ENCODE measurements at places on chromosomes 16 and 17.

- DNase-seq = no peak
These were observed 2.7 kb downstream of the LDAF1 start for GRCh38 chr16:21161211-21161610.

- no peak for DNase-seq
These were observed 130.1 kb upstream of the COX10 start for GRCh38 chr17:13939222-13939621.

- DNase-seq = no peak
These were observed 45.1 kb upstream of the NOS2 start for GRCh38 chr17:27845264-27846041.

- no peak for DNase-seq
These were observed 29.5 kb upstream of the RPH3AL start for GRCh38 chr17:381941-382643.

GRCh38 chr16:648071-648780 lies 939 bp upstream of the WDR90 start:
- DNase-seq = peak; percentile 72

GRCh38 chr17:28953444-28954118 lies 2.3 kb upstream of the PHF12 start:
- peak; percentile 56 for DNase-seq

GRCh38 chr17:58337600-58338453 lies 9.2 kb upstream of the TSPOAP1 start:
- peak; percentile 96 for DNase-seq

DNA sequence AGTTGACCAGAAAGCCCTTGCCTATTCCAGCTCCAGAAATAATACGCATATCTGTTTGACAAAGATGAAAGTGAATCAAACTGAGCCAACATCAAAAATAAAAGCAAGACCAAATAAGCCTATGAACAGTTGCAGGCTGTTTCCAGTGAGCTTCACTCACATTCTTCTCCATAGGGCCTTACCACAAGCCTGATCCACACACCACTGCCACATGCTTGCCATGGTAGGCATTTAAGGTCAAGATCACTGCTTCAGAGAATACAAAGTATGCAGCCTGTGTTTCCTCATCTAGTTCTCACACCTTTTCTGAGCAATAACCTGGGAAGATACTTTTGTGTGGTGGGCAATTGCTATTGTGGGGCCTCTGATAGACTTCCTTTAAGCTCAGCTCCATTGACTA lies 1060.2 kb downstream of the CDH11 start:
- DNase-seq = no peak

GRCh38 chr17:52476638-52477313 lies 318.3 kb upstream of the CA10 start:
- no peak for DNase-seq

GRCh38 chr16:80029761-80030481 lies 429.4 kb upstream of the MAF start:
- DNase-seq = no peak

DNA sequence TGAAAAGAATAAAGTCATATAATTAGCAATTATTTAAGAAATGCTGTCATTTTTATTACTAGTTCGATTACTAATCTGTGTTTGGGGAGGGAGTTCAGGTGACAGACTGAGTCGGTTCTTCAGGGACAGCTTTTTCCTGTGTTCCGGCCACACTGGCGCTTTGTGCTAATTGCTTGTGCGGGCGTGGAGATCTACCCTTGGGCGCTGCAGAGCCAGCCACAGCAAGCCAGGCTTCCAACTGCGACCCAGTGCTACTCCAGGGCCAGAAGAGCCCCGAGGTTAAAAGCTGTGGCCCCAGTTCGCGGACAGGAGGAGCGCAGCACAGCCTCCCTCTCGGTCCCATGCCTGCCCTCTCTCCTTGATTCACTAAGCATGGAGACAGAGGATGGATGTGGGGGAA lies 6.5 kb upstream of the OR2C1 start:
- DNase-seq = no peak

- DNase-seq = no peak
These were observed 98.9 kb downstream of the ABCC6 start for GRCh38 chr16:16124438-16124837.

DNA sequence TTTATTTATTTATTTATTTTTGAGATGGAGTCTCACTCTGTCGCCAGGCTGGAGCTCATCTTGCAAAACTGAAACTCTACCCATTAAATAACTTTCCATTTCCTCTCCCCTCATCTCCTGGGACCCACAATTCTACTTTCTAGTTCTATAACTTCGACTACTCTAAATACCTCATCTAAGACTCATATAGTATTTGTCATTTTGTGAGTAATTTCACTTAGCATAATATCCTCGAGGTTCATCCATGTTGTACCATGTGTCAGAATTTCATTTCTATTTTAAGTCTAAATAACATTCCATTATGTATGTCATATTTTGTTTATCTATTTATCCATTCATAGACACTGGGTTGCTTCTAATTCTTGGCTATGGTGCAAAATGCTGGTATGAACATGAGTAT lies 5.1 kb upstream of the NT5M start:
- no peak for DNase-seq

GRCh38 chr16:89410794-89411309 lies 79.5 kb downstream of the ANKRD11 start:
- peak; percentile 28 for DNase-seq

DNA sequence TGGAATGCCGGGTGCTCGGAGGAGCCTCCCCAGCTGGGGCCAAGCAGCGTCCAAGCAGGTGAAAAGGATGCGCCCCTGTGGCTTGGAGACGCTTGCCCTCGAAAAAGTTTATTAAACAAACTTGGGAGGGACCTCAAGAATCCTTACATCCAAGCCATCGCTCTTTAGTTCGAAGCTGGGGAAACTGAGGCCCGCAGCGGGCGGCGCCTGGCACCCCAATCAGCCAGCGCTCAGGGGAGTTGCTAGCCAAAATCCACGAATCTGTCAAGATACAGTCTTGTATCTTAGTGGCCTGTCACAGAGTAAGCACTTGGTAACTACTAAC lies 553 bp upstream of the B9D1 start:
- DNase-seq = no peak

DNA sequence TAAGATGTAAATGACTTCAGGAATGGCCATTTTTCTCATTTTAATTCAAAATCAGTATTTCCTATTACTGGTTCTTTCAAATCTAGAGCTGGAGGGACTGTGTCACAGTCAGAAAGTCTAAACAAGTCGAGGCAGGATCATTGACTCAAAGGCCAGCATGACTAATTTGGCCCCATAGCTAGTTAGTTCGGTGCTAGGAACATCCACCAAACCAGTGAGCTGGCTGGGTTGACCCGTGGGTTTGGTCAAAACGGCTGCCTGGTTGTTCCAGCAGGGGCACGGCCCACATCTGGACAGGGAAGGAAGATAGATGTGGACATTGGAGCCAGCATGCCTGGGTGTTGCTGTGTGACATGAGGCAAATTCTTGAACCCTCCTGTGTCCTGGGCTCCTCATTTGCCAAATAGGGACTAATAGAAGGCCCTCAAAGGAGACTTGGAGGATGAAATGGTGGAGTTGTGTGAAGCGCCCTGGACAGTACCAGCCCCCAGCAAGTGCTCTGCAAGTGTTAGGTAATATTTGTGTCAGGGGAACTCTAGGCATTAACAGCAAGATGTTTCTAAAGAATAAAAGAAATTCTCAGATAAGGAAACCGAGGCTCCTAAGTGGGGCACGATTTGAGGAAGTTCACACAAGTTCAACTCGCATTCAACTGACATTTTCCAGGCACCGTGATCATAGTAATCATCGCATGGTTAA lies 46.2 kb downstream of the MEOX1 start:
- DNase-seq = no peak

DNA sequence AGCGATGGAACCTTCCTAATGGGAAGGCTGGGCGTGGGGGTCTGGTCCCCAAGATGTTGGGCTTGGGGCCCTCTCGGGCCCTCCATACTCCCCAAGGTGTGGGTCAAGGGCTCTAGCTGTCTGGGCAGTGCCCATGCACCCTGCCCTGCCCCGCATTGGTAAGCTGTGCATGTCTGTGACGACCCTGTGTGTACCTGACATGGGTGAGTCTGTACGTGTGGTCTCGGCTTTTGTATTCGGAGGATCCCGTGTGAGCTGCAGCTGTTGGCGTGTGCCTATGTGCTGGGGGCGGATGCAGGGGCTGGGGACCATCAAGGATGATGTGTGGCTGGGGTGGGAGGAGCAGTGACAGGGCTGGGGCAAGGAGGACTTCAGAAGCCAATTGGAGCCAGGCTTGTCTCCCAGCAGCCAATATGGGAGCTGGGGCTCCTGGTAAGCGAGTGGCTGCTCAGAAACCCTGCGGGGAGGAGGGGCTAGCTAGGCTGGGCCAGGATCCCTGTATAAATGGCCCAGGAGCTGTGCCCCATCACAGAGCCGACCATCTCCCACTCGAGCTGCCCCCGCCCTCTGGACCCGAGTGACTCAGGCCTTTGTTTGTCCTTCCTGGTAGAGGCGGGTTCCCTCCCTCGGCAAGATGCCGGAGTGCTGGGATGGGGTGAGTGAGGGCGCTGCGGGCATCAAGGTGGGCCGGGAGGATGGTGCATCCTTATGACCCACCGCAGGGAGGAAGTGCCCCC lies at the start of gene NDRG4:
Gene NDRG4, plus strand, starts transcription at position 529 of the 737 bp plus-strand sequence. Its CDS starts 106 bp downstream, at position 635.
- DNase-seq = peak; percentile 67

GRCh38 chr17:72432881-72433280 lies 312.1 kb downstream of the SOX9 start:
- no peak for DNase-seq

DNA sequence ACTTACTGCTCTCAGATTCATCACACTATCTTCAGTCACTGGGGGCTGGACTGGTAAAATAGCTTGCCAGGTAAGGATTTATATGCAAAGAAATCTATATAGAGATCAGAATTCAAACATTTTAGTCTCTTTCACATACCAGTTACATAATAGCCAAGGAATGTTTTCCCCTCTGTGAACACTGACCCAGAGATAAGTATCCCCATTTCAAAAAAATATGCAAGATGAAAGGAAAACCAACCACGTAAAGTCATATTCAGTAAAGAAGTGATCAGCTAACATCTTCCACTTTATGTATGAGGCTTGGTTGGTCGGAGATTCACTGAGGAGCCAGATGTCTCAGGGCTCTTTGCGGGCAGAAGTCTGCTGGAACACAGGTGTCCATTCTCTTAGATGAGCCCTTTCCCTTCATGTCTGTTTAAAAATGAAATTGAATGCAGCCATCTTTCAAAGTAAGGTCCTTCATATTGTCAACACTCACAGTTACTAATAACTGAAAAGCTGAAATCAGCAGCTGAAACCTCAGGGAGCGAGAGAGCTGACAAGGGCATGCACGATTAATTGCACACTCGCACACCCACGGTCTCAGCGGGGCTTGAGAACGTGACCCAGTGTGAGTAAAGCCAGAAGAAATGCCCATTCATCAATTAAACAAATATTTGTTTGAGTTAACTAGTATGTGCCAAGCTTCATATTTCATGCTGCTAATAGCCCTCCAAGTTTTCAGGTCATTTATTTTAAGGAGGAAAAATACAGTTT lies 161.2 kb downstream of the MRTFB start:
- no peak for DNase-seq

- DNase-seq = no peak
These were observed 54.2 kb downstream of the RTN4RL1 start for GRCh38 chr17:1970843-1971384.

- DNase-seq = no peak
These were observed 472 bp downstream of the GALNS start for GRCh38 chr16:88856122-88856827.

GRCh38 chr16:30535777-30536190 lies 1.1 kb upstream of the ZNF747 start:
- DNase-seq = peak; percentile 80

- no peak for DNase-seq
These were observed 94.9 kb downstream of the BRIP1 start for GRCh38 chr17:61768405-61768804.

GRCh38 chr17:58412961-58413586 lies 4.3 kb downstream of the RNF43 start:
- no peak for DNase-seq

GRCh38 chr17:17140590-17140980 lies 65.5 kb downstream of the PLD6 start:
- no peak for DNase-seq

- no peak for DNase-seq
These were observed 11.8 kb downstream of the SREBF1 start for GRCh38 chr17:17824783-17825614.

DNA sequence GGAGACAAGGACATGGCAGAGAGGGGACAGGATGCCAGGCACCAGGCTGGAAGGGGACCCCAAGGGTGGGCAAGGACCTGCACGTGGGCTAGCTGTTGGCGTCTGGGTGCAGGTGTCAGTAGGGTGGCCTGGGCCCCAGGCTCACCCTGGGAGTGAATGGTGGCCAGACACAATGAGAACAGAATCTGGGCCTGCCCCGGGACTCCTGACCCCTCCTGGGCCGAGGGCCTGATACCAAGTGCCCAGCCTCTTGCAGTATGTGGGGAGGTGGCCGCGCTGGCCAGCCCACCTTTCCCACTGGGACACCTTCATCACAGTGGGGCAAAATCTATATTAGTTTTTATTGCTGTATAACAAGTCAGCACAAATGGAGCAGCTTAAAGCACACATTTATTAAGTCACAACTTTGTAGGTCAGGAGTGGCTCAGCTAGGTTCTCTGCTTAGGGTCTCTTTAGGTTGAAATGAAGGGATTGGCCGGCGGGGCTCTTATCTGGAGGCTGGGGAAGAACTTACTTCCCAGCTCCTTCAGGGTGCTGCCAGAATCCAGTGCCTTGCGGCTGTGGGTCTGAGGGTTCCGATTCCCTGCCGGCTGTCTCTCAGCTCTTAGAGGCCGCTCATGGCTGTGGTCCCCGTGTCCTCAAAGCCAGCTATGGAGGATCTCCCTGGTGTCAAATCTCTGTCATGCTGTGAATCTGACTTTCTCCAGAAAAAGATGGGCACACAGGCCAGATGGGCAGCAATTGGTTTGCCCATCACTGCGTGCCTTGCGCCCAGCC lies 3.6 kb downstream of the PRSS33 start:
- no peak for DNase-seq

GRCh38 chr17:28342313-28342712 lies 6.8 kb downstream of the TNFAIP1 start:
- DNase-seq = no peak

- DNase-seq = no peak
These were observed 186.8 kb downstream of the COPRS start for GRCh38 chr17:31672161-31672819.

- DNase-seq = peak; percentile 38
These were observed 43.2 kb downstream of the TSC2 start for GRCh38 chr16:2090777-2091546.

All from activated CD4-positive, alpha-beta T cell treated with anti-CD3 and anti-CD28 coated beads for 48 hours (primary cell).